Hematopoietic multipotent progenitor cell (in vitro differentiated cells): ENCODE measurements at places on chromosomes 5 and 9.

- DNase-seq = no peak
These were observed 43.0 kb upstream of the CLPTM1L start for GRCh38 chr5:1387876-1388275.

GRCh38 chr9:131762356-131762932 is 22.6 kb upstream of the RAPGEF1 start:
- peak; percentile 72 for DNase-seq

- no peak for DNase-seq
These were observed 183.0 kb downstream of the GLIS3 start for GRCh38 chr9:4116723-4117460.

DNA sequence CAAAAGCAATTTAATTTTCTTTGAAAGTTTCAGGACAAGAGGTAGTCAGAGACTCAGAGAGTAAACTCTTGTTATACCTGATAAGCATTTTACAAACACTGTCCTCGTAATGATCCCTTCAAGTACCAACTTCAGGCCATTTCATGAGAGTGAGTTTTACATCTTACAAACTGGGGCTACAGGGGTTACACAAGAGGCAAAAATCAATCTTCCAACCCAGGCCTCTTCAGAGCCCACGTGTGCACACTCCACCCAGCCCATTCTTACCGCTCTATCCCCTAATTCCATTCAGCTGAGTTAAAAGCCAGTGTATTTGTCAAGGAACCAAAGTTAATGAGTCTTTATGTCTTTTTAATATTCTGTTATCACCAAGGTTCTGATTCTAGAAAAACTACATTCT is 46.5 kb downstream of the PSMB7 start:
- no peak for DNase-seq

DNA sequence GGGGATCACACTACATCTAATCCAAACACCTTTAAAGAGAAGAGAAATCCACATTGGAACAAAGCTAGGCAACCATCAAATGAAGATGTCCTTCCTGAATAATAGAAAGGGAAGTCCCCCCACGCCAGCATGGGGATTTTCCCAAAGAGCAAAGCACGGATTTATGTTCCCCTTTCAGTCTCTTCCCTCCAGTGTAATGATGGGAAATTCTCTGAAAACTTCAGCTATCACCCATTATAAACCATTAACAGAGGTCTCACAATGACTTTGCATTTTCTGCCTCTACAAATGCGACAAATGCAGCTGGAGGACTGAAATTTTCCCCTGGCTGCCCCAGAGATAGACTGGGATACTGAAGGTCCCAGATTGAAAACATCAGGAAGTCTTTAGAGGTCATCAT is 368.7 kb downstream of the EFNA5 start:
- no peak for DNase-seq

- peak; percentile 55 for DNase-seq
These were observed 660 bp downstream of the SCAMP1 start for GRCh38 chr5:78360924-78361630.
